Activated CD4-positive, alpha-beta T cell treated with anti-CD3 and anti-CD28 coated beads for 4 hours (primary cell): ENCODE measurements at places on chromosomes 6 and 20.
A peak's percentile ranks its signal among the peaks of the same experiment; 100 is the strongest.

DNA sequence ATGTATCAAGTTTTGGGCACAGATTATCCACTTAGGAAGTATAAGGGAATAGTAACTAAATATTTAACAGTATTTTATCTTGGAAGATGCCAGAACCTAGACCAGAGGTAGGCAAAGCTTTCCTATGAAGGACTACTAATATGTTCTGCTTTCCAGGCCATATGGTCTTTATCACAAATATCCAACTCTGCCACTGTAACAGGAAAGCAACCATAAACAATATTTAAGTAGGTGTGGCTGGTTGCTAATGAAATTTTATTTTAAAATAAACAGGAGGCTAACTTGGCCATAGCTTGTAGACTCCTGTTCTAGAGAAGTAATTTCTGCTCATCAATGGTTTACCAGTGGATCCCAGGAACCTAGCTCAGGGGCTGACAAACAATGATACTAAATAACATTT, 39.4 kb downstream of the NOL7 start:
- no peak for DNase-seq

DNA sequence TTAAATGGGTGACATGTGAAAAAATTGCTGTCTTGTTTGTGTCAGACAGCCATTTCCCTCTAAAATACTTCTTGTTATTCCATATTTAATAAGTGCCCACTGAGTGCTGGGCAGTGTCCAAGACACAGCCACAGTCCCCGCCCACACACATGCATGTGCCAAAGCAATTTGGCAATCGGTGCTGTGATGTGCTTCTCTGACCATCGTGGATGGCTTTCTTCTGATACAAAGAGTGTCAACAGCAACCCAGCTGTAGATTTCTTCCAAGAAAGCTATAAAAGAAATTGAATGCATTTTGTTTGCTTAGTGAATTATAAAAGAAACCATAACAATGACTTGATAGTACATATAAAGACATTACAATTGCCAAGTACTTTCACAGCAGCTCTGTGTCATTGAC, 140.5 kb upstream of the ATXN1 start:
- no peak for DNase-seq

DNA sequence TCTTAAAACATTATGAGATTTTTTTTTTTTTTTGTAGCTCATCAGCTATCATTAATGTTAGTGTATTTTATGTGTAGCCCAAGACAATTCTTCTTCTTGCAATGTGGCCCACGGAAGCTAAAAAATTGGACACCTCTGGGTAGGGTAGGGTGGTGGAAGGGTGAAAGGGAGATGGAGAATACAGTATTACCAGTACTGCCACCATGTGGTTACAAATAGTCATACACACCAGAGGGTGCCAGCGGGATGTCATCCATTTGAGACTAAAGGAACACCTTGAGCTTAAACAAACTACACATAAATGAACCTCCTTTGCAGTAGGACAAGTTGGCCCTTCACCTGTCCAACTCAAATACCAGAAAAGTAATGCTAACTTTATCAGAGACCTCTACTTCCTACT, 601.9 kb downstream of the HTR1B start:
- no peak for DNase-seq

GRCh38 chr20:37233548-37234253, 27.9 kb downstream of the GHRH start:
- DNase-seq, result no peak

GRCh38 chr6:129867403-129867802, 6.3 kb upstream of the TMEM244 start:
- DNase-seq, result no peak

DNA sequence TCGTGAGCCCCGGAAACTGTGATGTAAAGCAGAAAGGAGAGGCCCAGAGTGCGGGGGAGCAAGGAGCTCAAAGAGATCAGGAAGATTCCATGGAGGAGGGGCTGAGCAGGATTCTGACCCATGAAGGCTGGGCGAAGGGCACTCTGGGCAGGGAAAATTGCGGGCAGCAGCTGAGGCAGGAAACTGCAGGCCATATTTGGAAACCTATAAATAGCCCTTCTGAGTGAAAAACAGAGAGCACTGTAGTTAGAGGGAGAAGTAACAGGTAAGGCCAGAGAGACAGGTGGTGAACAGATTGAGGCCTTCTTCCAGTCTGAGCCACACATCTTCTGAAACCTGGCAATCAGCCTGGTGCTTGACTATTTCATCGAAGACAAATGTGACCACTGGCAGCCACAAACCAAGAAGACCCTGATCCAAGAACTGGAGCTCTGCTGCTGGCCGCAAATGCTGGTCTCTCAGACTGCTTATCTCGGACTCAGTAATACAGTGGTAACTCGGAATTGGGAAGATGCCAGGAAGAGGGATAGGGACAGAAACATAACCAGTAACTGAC, 14.1 kb upstream of the BEND3 start:
- DNase-seq, result no peak

DNA sequence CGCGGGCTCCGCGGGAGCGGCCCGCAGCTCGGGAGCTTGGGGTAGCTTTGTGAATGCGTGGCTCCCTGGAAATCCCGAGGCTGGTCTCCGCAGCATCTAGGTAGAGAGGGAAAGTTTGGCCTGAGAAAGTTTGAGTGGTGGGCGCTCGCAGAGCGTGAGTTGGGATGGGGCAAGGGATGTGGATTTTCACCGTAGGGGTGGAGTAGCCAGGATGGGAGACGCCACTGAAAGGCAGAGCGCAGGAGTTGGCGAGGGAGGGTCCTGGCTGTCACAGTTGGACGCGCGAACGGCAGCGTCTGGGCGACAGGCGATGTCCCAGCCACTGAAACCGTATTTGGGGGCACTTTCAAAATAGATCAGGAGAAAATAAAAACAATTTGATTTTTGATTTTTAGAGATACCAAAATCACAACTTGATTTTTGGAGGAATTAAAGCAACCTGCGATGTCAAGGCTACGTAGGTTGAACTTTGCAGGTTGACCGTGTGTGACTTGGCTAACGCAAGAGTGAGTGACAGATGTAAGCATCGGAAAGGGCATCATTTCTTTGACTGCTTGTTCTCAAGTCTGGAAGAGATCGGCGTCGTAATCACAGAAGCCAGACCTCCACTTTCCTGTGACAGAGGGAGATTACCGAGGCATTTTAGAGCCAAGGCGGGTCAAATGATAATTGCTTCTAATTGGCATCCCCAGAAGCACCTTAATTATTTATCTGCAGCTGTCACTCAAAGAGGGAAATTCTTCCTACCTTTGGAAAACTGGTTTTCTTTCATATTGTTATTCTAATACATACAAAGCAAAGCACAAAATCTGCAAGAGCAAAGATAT, 646 bp downstream of the HEY2 start:
- peak; percentile 7 for DNase-seq

GRCh38 chr6:169806701-169807100, 55.3 kb downstream of the ERMARD start:
- no peak for DNase-seq

DNA sequence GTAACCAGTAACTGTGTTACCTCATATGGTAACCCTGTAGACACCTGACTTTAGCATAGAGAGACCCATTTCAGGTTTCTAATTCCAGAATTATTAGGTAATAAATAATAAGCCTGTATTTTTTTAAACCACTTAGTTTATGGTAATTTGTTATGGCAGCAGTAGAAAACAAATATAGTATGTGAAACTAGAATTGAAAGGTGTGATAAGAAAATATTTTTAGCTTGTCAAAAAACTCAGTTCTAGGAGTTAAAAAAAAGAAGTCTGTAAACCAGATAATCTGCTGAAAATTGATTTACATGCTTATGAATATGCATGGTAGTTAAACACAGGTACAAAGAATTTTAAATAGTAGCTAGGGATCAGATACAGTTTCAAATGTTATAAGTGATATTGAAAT, 695.0 kb upstream of the GJE1 start:
- no peak for DNase-seq

DNA sequence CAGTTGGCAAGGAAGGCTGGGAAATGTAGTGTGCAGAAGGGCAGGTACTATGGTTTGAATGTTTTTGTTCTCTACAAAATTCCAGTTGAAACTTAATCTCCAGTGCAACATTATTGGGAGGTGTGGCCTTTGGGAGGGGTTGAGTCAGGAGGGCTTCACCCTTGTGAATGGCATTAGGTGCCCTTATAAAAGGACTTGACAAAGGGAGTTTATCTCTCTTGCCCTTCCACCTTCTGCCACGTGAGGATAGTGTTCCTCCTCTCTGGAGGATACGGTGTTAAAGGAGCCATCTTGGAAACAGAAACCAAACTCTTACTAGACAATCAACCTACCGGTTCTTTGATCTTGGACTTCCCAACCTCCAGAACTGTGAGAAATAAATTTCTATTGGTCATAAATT, 82.2 kb upstream of the LRFN2 start:
- no peak for DNase-seq

GRCh38 chr6:129317931-129318820, 391.8 kb downstream of the ARHGAP18 start:
- DNase-seq, result no peak

- DNase-seq, result no peak
Measured at GRCh38 chr6:41036186-41036585, 2.8 kb downstream of the UNC5CL start.

GRCh38 chr6:411402-412145, 20.0 kb downstream of the IRF4 start:
- DNase-seq, result peak; percentile 15

DNA sequence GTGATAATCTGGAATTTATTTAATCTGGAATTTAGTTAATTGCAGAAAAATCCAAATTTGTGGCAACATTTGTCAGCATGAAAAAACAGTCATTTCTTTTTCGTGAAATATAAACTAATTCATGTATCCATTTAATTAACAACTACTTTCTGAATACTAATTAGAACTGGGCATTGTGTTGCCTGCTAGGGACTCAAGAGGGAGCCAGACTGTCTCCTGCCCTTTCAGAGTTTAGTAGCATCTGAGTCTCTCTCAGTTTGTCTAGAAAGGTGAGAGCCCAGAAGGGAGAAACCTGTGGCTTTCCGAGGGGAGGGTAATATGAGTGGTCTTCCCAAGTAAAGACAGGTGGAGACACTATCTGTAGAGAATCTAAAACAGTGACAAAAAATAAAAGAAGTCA, 210.9 kb upstream of the HDDC2 start:
- DNase-seq, result no peak

DNA sequence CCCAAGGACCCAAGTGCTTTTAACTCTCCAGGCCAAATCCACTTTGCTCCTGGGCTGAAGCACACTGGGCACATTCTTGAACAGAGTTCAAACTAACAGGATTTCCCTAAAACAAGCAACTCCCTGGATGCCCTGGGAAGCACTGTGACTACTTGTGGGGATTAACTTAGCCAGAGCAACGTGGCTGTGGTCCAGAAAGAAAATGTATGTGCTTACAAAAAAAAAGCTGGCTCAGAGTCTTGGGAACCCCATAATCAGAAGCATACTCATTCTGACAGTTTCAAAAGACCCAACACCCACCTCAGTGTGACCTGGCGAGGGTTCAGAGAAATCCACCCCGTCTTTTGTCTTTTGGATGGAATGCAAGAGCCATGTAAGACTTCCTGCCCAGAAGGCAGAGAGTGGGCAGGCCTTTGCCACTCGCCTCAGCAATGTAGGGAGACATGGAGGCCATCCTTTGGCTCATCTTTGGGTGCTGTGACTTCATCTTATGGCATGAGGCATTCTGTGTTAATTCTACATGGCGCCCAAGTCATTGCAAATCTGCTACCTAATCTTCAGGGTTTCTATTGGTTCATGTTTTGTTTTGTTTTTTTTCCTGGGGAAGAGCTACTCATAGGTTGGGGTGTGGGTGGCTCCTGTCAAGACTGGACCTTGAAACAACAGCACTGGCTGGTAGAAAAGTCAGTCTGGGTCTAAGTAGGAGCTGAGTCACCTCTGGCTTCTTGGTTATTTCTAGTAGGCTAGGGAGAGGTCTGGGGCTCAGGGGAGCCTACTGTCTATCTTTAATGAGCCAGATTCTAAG, 248.6 kb upstream of the SUPT3H start:
- no peak for DNase-seq

DNA sequence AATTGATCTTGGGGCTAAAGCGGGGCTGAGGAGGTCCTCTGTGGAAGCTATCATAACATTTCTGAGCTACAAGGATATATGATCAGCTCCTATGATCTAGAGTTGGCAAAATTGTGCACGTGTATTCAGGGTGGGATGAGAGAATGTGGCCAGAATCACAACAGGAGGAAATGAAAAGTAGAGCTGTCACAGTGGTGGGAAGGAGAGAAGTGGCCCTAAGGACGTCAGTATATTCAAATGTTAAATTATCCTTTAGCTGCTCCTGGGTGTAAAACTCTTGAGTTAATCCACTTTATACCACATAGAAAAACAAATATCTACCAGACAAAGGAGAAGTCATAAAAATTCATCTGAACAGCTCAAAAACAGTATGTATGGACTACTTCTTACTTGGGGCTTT, 14.8 kb upstream of the POPDC3 start:
- no peak for DNase-seq

DNA sequence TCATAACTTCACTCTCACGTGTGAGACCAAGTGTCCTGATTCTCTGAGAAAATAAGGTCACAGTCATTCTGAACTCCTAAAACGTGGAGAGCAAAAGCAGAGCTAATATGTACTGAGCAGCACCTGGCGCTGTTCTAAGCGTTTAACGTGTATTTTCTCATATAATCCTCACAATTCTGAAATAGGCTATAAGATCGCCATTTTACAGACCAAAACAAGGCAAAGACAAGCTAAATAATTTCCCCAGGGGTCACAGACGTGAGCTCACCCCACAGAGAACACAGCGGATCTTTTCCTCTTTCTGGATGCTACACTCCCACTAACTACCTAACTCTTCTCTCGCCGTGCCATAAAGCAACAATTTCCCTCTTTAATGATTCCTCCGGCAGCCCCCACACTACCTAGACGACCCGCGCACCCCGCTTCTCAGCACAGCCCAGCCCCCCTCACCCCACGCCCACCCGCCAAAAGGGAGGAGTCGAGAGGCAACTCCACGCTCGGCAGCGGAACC, 636 bp downstream of the SUPT3H start:
- peak; percentile 86 for DNase-seq

DNA sequence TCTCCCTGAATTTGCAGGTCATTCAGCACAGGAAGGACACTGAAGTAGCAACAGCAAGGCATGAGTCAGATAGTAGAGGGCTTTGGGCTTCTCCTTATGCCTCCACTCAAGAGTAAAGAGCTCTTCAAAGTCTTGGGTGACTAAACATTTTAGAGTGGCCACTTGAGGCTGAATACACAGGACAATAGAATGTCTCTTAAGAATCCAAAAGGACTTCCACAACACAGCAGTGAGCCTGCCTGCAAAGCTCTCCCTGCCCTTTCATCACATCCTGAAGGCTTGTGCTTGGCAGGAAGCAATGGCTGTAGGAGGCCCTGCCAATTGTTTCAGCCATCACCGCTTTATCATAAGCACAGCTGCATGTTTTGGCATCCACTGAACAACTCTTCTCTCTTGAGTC, 36.8 kb downstream of the FOXQ1 start:
- no peak for DNase-seq
